ENCODE measurements at places on chromosomes 4 and X. TPM values are rescaled to one million over a fixed set of nuclear protein-coding genes. Genes with fewer than 3 reads are reported as not detected.

DNA sequence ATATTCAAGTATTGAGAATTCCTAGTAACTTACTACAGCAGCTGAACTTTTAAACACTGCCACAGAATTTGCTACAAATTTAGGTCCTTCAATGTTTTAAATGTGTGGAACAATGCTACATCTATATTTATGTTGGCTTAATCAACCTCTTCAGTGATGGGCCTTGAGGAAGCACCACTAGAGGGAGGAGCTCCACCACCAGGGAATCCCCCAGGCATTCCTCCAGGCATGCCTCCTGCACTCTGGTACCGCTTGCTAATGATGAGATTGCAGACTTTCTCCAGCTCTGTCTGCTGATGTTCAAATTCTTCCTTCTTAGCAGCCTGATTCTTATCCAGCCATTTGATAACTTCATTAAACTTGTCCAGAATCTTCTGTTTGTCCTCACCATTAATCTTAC lies 190.8 kb downstream of the HTR2C start:
- DNase-seq = no peak

GRCh38 chrX:68669094-68669860 lies 21.8 kb downstream of the STARD8 start:
- no peak for DNase-seq

DNA sequence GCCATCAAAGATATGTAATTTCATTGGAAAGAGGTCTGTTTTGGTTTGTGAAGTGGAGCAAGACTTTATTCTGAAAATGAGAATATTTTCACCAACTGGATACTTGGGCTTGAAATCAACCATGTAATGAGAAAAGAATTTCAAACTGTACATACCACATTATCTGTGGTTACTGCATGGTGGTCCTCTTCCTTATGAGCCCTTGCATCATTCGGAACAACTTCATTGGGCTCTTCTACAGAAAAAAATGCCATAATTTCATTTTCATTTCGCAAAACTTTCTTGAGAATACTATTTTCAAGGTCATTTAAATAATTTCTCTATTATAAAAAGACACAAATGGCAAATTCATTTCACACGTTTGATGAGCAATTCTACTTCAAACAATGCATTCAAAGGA lies 148.6 kb upstream of the RPS6KA6 start:
- no peak for DNase-seq

- no peak for DNase-seq
These were observed 248.5 kb downstream of the ENOX2 start for GRCh38 chrX:130654409-130654950.

- DNase-seq = no peak
These were observed 204.6 kb downstream of the SCFD2 start for GRCh38 chr4:53161051-53161786.

DNA sequence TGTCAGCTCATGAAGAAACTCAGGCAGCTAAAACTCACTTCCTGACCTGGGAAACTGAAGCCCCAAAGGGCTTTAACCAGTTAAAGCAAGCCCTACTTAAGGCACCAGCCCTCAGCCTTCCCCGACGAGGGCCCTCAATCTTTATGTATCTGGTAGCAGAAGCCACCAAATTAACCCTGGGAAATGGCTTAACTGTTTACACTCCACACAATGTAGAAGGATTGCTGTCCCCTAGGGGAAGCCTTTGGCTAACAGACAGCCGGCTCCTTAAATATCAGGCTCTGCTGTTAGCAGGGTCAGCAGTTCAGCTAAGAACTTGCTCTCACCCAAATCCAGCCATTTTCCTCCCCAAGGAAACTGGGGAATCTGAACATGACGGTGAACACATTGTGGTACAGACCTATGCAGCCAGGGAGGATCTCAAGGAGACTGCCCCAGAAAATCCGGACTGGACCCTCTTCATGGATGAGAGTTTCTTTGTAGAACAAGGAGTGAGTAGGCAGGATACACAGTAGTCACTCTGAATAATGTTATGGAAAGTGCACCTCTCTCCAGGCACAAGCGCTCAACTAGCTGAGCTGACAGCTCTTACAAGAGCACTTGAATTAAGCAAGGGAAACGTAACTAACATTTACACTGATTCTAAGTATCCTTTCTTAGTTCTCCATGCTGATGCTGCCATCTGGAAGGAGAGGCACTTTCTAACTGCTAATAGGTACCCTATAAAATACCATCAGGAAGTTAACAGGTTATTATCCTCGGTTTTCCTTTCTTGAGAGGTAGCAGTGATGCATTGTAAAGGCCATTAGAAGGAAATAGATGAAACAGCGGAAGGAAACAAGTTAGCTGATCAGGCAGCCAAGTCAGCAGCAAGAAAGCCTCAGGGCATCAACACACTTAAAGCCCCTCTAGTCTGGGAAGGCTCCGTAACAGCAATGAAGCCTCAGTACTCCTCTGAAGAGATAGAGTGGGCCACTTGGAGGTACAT lies 9.6 kb upstream of the NAF1 start:
- no peak for DNase-seq

- DNase-seq = no peak
These were observed 881.8 kb upstream of the PCDH10 start for GRCh38 chr4:132267321-132267720.

- no peak for DNase-seq
These were observed 296.6 kb upstream of the PRPS2 start for GRCh38 chrX:12494400-12495138.

DNA sequence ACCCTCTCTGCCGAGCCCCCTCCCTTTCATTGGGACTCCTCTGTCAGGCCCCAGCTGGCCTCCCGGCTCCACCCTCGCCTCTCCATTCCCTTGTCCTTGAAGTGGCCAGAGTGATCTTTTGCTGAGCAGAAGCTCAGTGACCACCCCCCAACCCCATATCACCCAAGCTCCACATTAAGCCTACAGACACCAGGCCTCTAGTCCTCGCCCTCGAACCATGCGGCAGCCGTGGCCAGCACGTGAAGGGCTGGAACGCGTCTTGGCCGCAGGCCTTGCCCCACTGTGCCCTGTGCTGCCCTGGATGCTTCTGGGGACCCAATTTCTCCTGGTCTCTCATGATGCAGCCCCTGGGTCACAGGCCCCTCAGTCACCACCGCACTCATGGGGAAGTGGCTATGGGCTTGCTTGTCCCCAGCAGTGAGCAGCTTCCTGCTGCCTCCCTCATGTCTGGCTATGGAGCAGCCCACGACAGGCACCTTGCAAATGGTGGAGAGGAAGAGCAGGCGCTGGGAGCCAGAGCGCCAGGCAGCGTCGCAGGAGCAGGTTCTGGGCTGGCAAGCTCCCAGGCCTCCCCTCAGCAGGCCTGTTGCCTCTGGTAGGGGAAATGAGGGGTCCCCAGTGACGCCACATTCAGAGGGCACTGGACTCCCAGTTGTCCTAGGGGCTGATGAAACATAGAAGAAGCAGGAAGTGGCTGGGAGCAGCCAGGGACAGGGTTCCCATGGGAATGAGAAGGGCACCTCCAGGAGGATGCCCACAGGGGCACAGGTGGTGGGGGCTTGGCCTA lies 757 bp upstream of the SRPK3 start:
- no peak for DNase-seq

DNA sequence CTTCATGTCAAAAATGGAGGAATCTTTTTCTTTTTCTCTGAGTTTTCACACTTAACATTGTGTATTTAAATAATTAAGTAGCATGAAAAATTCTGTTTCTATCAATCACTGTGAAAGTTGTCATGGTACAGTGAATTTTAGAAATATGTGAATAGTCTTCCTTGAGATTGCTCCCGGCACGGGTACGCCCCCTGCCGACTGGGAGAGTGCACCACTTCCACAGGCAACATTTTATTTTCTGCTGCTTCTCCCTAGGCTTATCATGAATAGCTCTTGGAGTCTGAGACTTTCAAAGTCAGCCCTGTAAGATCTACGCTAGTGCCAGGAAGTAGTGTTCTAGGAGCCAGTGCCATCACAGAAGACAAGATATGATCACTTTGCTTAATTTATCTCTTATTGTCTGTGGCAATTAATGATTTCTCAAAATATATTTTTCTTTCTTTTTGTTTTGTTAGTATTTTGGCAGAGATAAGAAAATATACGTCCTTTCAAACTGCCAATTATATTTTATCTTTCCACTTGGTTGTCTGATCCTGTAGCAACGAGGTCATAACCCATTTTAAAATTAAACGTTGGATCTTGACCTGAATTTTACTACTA lies 763.8 kb upstream of the AADAT start:
- peak; percentile 55 for DNase-seq

GRCh38 chr4:12734586-12734985 lies 749.6 kb downstream of the RAB28 start:
- no peak for DNase-seq

- DNase-seq = no peak
These were observed 1524.3 kb downstream of the PCDH18 start for GRCh38 chr4:136007991-136008390.

- DNase-seq = no peak
These were observed 94.0 kb downstream of the COL4A6 start for GRCh38 chrX:108344216-108344615.

DNA sequence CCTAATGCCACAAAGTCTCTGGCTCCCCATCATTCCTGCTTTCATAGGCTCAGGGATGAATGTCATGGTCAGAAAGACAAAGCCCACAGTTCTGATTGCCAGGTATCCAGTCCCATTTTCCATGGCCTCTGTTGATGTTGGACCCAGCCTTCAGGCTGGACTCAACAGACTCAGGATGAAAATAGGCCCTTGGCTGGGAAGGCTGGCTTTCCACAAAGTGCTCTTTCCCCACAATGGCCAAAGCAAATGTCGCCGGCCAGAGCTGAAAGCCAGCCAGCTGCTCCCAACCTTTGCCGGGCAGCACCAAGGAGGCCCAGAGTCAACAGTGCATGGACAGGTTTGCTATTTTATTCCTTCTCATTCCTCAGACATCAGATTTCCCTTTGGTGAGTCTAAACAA lies 430.1 kb upstream of the FGF16 start:
- DNase-seq = no peak

- DNase-seq = no peak
These were observed 743.8 kb upstream of the INTU start for GRCh38 chr4:126888968-126889367.

- DNase-seq = no peak
These were observed 54.8 kb downstream of the TLL1 start for GRCh38 chr4:165927815-165928214.

DNA sequence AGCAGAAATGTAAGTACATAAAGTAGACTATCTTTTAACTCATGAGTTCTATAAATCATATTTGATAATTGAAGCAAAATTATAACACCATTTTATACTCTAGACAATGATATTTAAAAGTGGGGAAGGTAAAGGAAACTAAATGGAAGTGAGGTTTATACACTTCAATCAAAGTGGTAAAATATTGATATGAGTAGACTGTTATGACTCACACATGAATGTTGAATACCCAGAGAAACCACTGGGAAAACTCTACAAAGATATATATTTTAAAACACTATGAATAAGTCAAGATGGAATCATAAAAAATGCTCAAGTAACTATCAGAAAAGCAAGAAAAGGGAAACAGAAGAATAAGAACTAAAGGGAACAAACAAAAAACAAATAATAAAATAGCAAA lies 8.4 kb downstream of the VSIG1 start:
- DNase-seq = no peak

DNA sequence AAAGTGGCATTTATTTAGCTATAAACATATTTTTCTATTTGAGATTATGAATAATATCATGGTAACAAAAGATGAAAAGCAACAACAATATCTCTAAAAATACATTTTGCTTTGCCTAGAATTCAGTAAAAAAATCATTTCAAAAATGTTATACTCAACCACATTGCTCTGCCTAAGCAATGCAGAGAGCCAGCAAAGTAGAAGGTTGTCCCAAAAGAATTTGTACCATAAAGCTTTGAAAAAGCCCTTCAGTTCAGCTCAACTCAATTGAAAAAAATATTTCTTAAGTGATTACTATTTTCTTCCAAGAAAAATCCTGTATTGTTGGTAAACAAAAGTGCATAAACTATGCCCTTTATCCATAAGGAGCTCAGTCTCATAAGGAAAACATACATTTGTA lies 301.2 kb upstream of the ARSJ start:
- DNase-seq = no peak

- no peak for DNase-seq
These were observed 354.4 kb upstream of the CLNK start for GRCh38 chr4:11038926-11039325.

DNA sequence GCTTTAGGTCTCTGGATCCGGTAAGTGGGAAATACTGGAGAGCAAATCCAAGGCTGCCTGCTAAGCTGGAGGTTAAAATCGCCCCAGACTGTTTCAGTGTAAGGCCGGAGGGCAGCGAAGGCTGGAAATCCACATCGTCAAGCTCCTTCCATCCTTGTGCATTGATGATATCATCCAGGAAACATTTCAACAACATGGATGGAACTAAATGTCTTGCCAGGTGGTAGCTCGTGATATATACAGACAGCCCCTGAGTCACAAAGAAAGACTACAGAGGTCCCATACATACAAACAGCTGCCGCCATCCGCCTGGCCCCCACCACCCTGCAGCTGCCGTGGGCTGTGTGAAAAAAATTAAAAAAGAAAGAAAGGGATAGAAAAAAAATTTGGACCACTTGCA lies 148.9 kb upstream of the RBPJ start:
- no peak for DNase-seq

DNA sequence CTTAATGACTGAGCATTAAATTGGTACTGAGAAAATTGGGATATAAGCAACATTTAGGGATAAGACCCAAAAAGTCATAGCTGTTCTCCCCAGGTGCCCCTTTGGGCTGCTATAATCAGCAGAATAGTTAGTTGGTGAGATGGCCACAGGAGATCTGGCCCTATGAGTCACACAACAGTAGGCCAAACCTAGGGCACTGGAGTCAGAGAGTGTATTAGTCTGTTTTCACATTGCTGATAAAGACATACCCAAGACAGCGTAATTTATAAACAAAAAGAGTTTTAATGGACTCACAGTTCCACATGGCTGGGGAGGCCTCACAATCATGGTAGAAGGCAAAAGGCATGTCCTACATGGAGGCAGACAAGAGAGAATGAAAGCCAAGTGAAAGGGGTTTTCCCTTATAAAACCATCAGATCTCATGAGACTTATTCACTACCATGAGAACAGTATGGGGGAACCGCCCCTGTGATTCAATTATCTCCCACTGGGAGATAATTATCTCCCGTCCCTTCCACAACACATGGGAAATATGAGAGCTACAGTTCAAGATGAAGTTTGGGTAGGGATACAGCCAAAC lies 338.3 kb upstream of the NR3C2 start:
- DNase-seq = no peak

- DNase-seq = no peak
These were observed 8.0 kb downstream of the RADX start for GRCh38 chrX:106619797-106620196.

- no peak for DNase-seq
These were observed 230.8 kb upstream of the AGTR2 start for GRCh38 chrX:115939636-115940160.

DNA sequence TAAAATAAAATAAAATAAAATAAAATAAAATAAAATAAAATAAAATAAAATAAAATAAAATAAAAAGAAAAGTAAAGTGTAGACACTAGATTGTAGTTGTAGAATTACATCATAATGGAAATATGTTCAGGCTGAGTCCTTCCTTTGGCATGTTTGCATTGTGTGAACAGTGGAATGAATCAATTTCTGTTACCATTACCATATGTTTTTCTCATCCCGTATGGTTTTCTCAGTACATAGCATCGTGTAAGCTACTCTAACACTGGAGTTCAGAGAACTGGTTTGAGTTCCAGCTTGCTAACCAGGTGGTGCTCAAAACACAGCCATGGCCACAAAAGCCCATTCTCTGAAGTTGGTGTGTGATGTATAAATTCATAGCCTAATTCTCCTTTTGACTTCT lies 45.9 kb downstream of the USP11 start:
- DNase-seq = no peak

The NHS gene
- 16.9 TPM for total RNA-seq

The DCAF4L1 gene
- total RNA-seq = 0.27 TPM

The NDST3 gene
- total RNA-seq = 0.11 TPM

The PPP4R3C gene
- total RNA-seq = not detected

The CITED1 gene
- total RNA-seq = 27.0 TPM

The CPZ gene
- 12.9 TPM for total RNA-seq
